ENCODE measurements at places on chromosomes 7 and 10.

GRCh38 chr7:101942603-101943210, 125.3 kb downstream of the CUX1 start:
- DNase-seq = no peak

- peak; percentile 18 for DNase-seq
Measured at GRCh38 chr10:113381981-113382509, 170.8 kb upstream of the HABP2 start.

- no peak for DNase-seq
Measured at GRCh38 chr10:95814011-95814727, 58.2 kb downstream of the ENTPD1 start.

GRCh38 chr7:42605406-42606192, 306.3 kb downstream of the C7orf25 start:
- no peak for DNase-seq

DNA sequence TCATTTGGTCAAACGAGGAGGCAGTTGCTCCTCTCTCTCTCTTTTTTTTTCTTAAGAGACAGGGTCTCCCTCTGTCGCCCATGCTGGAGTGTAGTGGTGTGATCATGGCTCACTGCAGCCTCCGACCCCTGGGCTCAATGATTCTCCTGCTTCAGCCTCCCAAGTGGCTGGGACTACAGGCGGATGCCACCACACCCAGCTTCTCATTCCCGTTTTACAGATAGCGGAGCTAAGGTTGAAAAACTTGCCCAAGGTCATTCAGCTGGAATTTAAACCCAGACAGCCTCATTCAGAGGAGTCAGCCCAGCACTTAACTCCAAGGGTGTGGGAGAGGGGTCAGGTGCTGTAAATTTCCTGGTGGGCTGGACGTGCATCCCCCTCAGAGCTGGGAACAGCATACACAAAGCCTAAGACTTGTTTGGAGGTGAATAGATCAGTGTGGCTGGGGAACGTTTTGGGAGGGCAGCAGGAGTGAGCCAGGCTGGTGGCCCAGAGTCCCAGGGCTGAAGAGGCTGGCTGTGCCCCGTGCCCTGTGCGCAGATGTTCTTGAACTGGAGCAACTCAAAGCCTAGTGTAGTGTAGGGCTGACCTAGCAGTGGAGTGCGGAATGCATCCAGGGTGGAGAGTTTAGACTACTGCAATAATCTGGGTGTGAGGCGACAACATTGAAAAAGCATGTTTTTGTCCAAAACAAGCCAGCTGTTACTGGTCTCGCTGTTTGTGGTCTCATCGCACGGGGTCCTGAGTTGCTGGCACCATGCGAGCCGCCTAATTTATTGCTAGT, 2.3 kb downstream of the HTRA1 start:
- DNase-seq = no peak
